ENCODE measurements at places on chromosomes 2 and 18. TPM values are rescaled to one million over a fixed set of nuclear protein-coding genes. Genes with fewer than 3 reads are reported as not detected.

SLC9A4 gene
- total RNA-seq = 0.18 TPM

POTEI gene
- total RNA-seq = not detected

GRHL1 gene
- 1.0 TPM for total RNA-seq

PLCL1 gene
- total RNA-seq = 0.20 TPM

CCL20 gene
- total RNA-seq = not detected

DNA sequence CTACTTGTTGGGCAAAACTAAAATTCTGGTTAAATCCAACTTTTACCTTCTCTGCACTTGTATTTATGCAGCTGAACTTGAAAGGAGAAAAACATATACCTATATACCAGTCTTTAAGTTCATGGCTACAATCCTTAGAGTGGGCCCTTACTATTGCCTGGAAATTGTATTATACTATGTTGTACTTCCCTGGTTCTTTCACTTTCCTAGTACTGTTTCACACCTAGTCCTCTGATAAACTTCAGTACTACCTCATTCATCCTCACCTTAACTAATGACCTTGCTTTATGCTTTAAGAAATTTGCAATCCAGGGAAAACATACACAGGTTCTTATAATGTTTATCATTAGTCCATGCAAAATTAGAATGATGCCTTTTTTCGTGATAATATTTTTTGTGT is 103.8 kb downstream of the HAUS1 start:
- DNase-seq = no peak

DNA sequence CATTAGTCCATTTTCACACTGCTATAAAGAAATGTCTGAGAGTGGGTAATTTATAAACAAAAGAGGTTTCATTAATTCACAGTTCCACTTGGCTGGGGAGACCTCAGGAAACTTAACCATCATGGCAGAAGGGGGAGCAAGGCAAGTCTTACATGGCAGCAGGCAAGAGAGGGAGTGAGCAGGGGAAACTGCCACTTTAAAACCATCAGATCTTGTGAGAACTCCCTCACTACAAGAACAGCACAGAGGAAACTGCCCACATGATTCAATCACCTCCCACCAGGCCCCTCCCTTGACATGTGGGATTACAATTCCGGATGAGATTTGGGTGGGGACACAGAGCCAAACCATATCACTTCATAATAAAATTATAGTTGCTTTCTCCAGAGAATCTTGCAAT is 365.5 kb upstream of the ID2 start:
- DNase-seq = peak; percentile 22

DNA sequence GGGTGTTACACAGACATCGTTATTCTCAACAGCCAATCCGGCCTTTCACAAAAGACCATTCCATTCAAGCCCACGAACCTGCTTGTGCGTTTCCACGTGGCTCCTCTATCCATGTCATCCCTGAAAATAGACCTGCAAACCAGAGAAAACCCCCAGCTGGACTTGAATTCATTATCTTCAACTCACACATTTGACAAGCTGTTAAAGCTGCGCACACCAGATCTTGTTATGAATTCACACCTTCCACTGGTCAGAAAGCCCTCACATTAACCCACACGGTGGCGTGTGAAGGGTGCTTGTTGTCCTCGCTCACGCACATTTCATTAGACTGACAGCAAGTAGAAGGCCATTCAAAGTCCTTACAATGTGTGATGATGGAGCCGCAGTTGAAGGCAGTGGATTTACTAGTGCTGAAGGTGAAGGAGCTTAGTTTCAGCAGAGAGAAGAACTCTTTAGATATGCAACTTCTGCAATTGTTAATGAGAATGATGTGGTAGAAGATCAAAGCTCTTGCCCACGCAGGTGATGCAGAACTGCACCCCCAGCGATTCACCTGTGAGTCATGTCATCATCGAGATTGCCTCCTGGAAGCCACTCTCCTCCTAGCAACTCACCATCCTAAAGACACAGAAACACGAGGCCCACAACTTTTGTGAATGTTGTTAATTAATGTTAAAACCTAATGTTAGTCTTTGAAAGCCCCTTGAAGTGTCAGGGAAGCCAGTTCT is 224.8 kb upstream of the SOX11 start:
- DNase-seq = no peak

GRCh38 chr18:10131460-10132395 is 217.9 kb downstream of the VAPA start:
- DNase-seq = no peak

DNA sequence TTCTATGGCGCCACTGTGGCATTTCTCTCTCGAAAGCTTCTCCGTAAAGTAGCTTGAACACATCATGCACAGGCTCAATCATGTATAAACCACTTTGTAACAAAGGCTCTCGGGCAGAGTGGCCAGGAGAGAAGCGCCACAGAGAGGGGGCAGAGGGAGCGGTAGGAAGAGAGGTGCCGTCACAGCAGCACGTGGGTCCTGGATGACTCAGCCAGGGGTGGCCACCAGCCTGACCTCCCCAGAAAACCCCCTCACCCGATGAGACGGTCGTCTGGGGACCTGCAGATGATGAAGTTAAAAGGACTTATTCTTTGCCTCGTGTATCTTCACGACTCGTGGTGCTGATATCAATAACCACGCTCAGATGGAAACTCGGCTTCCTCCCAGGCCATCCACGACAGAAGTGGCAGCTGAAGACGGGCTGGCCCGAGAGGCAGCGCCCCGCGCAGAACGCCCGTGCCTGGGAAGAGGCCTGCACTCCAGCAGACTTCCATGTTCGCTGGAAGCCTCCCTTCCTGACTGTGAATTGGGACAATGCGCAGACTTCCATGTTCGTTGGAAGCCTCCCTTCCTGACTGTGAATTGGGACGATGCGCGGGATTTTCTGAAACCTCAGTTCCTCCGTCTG is 46.4 kb upstream of the MTCL1 start:
- DNase-seq = no peak

DNA sequence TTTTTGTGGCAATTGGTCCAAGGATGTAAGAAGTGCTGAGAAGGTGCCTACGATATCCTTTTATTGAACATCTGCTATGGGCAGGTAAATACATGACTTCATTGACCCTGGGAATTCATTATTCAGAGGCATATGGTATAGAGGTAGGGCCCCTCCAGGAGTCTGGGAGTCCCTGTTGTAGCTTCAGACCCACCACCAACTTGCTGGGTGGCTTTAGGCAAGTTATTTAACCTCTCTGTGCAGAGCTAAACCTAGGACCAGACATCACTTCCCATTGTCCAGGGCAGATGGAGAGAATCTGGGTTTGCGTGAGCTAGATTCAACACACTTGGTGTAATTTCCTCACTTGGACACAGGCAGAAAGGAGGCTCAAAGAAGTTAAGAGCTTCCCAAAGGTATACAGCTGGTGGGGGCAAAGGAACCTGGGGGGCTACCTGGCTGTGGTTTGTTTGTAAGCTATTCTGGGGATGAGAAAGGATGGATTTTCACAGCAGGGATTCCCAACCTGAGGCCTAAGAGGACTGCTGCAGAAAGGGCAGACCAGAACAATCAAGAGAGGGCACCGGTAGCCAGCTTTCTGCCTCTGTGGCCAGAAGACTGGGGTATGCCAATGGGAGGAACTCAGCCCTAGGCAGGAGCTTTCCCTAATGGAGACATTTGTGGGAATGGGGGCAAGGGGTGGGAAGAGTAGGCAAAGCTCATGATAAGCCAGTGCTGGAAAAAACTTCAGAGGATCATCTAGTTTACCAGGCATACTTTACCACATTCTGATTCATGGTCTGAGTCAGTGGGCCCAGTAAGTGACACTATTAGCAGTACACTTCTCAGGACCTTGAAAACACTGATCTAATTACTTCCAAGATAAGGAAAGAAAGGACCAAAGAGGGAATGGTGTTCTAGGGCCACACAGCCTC is 102.7 kb upstream of the SMAD2 start:
- no peak for DNase-seq

All from activated CD8-positive, alpha-beta memory T cell treated with anti-CD3 and anti-CD28 coated beads, Interleukin-2, amount 10 ng/mL, durations not matched to agents 7 days and 5 days (primary cell).